ENCODE measurements at places on chromosomes 2 and 18.

DNA sequence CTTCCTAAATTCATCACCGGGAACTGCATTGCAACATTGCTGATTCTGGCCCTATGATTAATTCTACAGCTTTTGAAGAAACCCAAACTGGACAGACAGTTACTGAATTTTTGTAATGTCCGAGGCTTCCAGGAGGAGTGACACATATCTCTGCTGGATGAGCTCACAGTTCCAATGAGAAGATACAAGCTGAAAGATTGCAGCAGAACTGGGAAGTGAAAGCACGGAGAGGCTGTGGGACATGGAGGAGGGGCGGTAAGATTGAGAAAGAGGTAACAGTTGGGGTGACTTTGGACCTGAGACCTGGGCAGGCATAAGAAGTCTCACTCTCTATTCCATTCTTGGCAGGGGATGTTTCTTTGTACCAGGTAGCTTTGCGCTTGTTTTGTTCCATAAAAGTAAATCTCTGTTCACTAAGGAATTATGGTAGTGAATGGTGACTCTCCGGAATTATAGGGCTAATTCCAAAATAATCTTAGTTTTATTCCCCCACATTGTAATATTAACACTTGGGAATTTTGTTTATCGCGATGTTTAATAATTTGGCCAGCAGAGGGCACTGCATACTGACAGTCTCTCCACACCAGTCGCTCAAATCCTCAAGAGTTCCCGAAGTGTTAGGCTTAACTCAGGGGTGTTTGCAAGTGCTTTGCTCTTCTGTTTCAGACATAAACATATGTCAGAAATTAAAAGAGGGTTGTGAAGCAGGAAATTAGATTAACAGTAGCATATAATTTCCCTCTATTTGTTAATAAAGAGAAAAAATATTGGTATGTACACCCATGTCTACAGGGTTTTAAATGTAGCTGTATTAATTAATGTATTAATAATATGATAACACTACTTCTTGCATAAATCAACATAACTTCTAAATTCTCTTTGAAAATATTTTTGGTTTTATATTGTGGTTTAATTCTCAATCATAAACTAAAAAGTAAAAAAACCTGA is 201.4 kb downstream of the SOCS6 start:
- peak; percentile 21 for DNase-seq

GRCh38 chr2:229489016-229489415 is 217.9 kb upstream of the PID1 start:
- no peak for DNase-seq

DNA sequence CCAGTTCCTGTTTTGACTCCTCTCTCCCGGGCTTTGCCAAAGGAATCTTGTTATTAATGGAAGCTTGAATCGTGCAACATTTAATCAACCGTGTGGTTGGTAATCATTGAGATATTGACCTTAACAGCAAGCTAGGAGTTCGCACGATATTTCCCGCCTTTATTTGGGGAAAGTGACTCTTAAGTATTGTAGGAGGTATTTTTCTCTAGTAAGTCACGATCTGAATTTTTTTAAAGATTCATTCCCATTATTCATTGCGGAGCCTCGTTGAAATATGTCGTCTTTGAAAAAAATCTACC is 663 bp downstream of the NUP35 start:
- DNase-seq: no peak

DNA sequence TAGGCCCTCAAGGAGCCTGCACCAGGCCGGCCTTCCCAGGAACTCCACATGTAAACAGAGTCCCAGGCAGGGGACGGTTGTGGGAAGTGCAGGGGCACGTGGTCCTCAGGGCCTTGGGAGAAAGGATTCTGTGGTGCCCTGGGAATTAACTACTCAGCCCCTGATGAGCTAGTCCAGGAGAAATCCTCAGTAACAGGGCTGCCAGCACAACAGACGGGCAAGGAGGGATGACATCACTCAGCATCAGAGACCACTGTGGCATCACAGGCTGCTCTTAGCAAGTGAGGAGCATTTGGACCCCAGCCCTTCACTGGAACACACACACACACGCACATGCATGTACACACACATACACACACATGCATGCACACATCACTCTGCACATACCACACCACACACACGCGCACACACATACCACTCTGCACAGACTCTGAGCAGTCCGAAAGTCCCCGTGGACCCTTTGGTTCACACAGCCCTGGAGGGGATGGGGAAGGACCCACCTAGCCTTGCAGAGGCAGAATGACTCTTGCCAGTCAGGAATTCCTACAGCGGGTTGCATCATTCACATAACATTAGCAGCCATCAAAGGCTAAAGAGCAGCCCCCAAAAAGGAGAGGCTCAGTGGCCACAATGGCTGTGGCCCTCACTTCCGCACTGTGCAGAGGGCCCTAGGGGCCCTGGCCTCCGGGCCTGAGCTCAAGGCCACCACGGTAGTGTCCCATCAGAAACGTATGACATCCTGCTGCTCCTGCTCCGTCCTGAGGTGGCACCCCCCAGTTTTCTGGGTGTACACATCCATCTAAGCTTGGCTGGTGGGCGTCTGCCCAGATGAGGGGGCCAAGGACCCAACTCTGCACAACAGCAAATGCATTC is 1.9 kb upstream of the NMUR1 start:
- DNase-seq: no peak

GRCh38 chr18:23155537-23155936 is 20.3 kb downstream of the CABLES1 start:
- no peak for DNase-seq

DNA sequence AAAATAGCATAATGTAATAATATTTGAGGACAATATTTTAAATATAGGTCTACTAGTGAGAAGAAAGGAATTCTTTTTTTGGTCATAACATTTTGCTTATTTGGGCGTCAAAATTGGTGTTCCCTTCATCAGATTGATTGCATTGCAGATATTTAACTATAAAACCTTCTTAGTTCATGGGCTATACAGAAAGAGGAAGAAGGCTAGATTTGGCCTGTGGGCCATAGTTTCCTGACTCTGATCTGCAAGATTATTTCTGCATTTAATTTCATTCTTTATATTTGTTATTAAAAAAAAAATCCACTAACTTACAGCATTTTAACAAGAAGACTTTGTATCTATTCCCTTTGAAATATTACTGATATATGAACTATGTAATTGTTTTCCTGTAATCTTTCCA is 31.9 kb downstream of the PIKFYVE start:
- DNase-seq: no peak
